ENCODE measurements at places on chromosomes 16 and 17.

DNA sequence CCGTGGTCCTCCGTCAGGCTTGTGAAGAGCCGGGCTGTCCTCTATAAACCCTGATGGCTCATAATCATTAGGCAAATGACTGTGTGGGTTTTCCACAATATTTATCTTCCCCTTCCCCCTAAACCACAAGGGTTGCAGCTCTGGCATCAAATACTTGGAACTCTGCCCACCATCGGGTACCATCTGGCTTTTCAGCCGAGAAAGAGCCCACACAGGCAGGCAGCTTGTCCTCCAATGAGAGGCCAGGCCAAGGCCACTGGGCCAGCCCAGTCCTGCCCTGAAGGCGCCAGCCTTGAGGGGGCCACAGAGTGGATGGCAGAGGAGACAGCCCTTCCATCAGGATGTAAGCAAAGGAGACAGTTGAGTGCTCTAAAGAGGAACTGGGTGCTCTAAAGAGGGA is 31.8 kb upstream of the NAT9 start:
- no peak for DNase-seq

DNA sequence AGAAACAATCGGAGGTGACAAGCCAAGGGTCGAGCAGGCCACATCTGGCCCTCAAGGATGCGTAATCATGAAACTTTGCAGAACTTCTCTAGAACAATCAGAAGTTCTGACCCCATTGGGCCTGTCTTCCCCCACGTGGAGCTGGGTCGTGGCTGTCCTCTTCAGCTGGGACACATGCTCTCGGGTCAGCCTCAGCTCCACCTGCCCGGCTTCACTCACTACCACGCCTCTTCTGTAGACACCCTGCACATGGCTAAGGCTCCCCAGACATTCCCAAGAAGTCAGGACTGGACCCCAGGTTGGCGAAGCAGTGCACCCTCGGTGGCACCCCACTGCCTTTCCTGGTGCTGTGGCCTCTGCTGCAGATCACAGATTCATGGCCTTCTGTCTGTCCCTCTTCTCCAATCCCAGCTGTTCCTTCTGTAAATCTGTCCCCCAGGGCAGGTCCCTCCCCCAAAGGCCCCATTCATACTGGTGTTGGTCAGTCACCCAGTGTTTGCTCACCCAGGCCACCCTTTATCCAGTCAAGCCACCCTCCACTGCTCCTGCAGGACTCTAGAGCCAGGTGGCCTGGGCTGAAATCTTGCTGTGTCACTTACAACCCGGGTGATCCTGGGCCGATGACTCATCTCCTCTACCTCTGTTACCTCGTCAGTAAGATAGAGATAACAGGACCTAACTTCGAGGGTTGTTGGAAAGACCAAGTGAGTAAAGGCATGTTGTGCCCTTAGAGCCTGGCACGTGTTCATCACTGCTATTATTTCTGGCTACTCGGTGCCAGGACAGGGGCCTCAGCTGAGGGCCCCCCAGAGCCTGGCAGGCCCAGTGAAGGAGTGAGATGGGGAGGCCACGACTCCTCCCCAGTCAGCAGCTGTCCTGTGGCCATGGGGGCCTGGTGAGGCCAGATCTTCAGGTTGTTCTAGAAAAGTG is 1.4 kb upstream of the SLC5A11 start:
- DNase-seq, result peak; percentile 17

- no peak for DNase-seq
Observed at GRCh38 chr17:21286066-21286770, 1.7 kb downstream of the MAP2K3 start.

- no peak for DNase-seq
Observed at GRCh38 chr16:80889779-80890359, 85.5 kb upstream of the CDYL2 start.

GRCh38 chr17:41369713-41370112 is at the start of gene KRT33B:
Gene KRT33B (minus strand): TSS chr17:41369813. CDS start chr17:41369750, 63 bp downstream.
- DNase-seq, result no peak
